Testis (tissue), 5 donors: ENCODE measurements at places on chromosomes 5 and 9.

DNA sequence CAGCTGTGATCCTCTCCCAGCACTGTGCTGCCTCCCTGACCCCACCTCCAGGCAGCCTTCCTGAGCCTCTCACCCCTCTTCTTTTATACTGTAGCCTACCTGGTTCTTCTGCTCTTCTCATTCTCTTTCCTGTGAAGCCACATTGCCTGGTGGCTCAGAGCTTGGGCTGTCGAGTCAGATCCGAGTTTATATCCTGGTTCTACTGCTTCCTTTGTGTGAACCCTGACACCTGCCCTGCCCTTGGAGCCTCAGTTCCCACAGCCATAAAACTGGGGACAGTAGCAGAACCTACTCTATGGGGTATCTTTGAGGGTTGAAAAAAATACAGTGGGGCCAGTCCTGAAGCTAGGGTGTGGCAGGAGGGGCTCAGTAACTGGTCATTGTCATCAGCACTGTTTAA is 8.8 kb downstream of the SLC27A4 start:
- DNase-seq: no peak

- DNase-seq: no peak
These were observed 9.3 kb downstream of the TLE1 start for GRCh38 chr9:81680006-81680405.

DNA sequence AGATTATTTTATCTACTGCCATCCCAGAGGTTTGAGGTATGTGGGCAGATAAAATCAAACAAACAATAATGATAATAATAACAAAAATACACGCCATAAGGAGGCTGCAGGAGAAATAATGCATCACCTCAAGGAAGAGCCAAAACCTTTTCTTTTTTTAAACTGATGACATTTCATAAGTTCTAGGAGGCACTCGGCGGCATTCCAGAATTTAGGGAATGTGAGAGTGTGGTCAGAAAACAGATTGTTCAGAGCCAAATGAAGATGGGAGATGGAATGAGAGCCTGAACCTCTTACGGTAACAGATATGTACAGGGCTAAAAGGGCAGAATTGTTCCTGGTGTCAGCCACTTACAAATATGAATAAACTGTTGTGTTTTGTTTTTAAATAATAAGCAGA is 615.0 kb upstream of the CHD1 start:
- no peak for DNase-seq

GRCh38 chr9:103116246-103116645 is 121.1 kb downstream of the CYLC2 start:
- no peak for DNase-seq

GRCh38 chr9:4666042-4666699 is at the start of gene SPATA6L:
TSS of gene SPATA6L (minus strand) at chr9:4666480. CDS start at chr9:4666250, 230 bp downstream.
- peak; percentile 80 for DNase-seq

- DNase-seq: no peak
These were observed 9.1 kb upstream of the PTGES start for GRCh38 chr9:129761901-129762369.

GRCh38 chr9:87500491-87501270 is 3.0 kb downstream of the DAPK1 start:
- DNase-seq: no peak

GRCh38 chr5:68225188-68225910 is 9.8 kb downstream of the PIK3R1 start:
- DNase-seq: peak; percentile 57

GRCh38 chr5:167920589-167920988 is 370.9 kb upstream of the WWC1 start:
- DNase-seq: no peak

DNA sequence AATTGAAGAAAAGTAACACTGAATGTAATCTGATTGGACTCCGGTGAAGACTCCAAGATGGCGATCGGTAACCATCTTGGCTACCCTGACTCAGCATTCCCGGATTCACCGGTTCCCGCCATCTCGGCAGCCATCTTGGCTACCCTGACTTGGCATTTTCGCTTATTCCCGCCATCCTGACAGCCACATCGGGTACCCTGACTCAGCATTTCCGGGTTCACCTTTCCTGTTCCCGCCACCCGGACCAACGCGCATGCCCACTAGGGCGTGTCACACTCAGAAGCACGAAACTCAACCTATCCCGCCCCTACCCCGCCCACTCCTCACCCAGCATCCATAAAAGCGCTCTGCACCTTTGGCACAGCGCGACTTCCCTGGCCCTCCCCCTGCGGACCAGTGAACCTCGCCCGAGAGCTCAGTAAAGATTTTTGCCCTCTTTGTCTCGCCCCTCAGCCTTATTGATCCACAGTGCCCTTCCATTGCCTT is 17.2 kb downstream of the SPTLC1 start:
- DNase-seq: peak; percentile 94

DNA sequence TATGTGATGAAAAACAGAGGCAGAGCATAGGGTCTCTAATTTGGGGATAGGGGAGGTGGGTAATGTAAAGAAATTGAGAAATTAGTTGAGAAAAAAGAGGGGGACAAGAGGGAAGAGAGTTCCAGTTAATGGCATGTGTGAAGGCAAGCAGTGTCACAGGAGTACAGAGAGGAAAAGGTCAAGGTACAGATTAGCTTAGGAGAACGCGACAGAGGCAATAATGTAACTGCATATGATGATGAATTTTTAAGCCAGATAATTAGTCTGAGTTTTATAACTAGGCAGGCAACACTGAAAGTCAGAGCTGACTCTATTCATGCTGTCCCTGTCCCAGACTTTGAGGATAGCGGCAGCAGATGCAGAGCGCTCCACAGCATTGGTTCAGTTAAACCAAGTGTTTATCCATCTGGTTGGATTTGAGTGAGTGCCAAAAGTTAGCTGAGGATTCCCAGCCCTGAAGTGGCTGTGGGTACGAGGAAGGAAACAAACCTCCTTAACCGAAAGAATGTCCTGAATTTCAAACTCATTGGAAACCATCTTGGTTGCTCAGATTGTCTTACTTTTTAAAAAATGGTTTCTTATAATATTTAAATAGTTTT is 315.2 kb downstream of the ARHGAP26 start:
- DNase-seq: no peak

- DNase-seq: no peak
These were observed 7.6 kb upstream of the AK1 start for GRCh38 chr9:127884976-127885490.

DNA sequence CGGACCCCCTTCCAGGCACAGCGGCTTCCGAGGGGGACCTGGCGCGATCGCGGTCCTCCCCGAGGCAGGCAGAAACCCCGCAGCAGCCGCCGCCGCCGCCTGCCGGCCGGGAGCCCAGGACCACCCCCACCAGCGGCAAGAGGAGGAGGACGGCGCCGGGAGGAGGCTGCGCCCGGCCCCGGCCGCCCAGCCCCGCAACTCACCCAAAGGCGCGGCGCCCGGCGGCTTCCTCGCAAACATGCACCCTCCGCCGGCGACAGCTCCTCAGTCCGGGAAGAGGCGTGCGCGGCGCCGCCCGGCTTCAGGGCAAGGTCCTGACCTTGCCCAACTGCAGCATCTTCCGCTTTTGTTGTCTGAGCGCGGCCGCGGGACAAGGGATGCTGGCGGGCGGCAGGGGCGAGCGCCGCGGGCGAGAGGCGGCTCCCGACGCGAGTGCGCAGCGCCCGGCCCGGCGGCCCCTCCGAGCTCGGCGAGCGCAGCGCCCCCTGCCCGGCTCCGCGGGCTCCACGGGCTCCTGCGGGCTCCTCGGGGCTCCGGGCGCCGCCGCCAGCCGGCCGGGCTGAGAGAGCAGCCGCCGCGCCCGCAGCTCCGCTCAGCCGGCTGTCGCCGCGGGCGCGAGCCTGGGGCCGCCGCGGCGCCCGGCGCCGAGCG is 507 bp downstream of the CTNND2 start:
- peak; percentile 21 for DNase-seq

- no peak for DNase-seq
These were observed 590.5 kb downstream of the CSNK1G3 start for GRCh38 chr5:124102486-124102885.

GRCh38 chr5:78758169-78758839 is 109.7 kb upstream of the LHFPL2 start:
- DNase-seq: no peak

DNA sequence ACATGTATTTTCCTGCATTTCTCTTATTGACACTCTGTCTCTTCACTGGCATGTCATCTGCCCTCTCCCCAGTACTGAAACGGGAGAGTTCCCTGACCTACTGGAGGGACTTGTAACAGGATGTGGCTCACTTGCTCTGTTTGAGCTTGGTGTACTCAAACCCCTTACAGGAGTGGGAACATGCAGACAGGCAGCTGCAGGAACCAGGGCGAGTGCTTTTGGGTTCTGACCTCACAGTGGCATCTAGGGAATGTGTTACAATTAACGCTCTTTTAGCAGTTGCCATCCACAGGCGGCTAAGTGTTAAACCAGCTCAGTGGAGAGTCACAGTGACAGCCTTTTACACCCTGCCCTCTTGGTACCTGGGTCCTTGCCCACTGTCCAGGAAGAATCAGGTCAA is 300.3 kb upstream of the GRAMD2B start:
- DNase-seq: no peak

GRCh38 chr5:121915765-121916164 is 46.0 kb upstream of the SRFBP1 start:
- no peak for DNase-seq

- DNase-seq: no peak
These were observed 592.6 kb upstream of the CDH6 start for GRCh38 chr5:30600892-30601291.

DNA sequence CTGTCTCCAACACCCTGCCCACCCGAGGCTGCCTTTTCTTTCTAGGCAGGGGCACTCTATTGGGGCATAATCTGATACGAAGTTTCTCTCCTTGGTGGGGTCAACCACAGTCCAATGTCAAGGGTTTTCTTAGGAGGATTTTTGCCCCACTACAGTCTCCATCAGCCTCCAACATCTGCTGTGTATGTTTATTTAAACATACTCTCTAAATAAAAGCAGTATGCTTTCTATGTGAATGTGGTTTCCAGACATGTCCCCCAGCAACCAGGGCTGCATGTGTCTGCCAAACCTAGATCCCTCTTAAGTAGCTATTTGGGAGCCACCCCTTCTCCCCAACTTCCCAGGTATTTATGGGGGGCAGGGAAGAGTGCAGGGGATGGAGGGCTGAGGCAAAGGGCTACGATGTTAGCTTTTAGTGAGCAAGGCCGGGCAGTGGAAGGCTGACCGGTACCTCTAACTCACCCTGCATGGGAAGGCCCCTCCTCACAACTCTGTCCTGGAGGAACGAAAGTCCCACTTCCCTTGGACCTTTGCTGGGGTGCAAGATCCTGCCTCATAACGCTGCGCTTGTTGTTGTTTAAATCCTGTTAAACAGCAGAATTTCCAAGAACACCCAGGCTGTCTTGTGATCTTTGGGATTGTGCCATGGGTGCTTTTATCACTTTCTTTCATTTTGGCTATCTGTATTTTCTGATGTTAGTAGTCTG is 75.4 kb downstream of the NREP start:
- no peak for DNase-seq

DNA sequence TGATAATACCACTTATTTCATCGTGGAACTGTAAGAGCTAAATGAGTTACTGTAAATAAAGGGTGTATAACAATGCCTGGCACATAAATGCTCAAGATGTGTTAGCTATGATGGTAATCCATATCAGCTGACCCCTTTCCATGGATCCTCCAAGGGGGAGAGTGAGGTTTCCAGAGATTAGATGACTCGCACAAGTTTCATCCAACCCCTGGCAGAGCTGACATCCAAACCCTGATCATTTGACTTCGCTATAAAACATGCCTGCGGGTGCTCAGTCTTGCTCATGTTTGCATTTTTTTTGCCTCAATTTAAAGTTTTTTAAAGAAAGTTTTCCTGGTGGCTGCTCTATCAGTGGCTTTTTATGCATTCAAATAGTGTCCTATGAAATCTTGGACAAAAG is 145.7 kb upstream of the SMIM23 start:
- DNase-seq: no peak
